ENCODE measurements at places on chromosomes 1 and 21.

GRCh38 chr1:155043301-155043702, 7.8 kb upstream of the ADAM15 start:
- DNase-seq, result no peak

DNA sequence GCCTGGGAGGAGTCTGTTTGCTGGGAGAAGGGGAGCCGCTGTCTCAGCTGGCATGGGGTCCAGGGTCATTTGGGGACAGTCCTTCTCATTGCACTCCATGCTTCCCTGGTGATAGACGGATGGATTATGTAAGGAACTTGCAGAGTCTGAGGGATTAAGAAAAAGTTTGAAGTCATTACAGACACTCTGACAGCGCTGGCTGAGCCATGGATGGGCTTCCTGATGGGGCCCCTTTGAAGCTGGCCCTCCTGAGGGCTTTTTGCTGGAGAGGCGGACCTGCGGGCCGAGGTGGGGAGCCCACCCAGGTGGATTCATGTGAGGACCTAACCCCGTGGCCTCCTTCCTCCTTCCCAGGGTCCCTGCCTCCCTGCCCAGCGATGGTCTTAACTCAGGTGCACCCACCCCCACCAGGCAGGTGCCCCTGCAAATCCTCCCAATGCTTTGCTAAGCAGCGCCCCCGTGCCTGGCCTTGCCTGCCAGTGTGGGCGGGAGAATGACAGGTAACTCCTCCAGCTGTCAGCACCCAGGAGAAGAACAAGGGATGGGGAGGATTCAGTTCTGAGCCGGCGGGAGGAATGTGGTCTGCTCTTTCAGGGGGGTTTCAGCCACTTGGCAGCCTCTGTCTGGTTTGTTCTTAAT, 24.2 kb upstream of the C1orf174 start:
- no peak for DNase-seq

DNA sequence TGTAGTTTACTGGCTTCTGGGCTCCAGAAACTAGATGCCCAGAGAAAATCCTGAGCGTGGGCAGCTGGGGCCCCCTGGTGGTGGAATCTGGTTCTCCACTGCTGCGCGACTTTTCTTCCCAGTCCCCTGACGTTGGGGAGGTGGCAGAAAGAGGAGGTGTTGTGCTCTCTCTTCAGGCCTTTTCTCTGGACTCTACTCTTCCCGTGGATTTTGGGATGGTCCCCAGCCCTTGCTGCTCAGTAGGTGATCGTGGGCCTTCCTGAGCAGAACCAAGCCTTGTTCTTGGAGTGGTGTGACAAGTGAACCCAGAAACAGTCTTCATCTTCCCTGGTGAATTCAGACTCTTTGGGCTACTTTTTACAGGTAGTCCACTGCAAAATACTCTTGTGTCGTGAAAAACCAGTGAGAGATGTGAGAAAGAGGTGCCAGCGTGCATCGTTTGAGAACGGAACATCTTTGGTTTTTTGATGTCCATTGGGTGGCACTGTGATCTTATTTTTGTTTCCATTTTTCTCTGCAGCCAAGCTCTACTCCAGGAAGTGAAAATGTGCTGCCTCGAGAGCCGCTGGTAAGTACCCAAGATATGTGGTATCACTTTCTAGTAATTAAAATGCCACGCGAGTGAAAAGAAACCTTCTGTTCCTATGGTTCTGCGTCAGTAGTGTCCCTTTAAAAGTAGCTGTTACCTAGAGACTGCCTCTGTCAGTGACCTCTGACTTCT, 20.2 kb downstream of the PEX14 start:
- peak; percentile 82 for DNase-seq

- no peak for DNase-seq
These were observed 86.2 kb downstream of the UBR4 start for GRCh38 chr1:19123837-19124236.

DNA sequence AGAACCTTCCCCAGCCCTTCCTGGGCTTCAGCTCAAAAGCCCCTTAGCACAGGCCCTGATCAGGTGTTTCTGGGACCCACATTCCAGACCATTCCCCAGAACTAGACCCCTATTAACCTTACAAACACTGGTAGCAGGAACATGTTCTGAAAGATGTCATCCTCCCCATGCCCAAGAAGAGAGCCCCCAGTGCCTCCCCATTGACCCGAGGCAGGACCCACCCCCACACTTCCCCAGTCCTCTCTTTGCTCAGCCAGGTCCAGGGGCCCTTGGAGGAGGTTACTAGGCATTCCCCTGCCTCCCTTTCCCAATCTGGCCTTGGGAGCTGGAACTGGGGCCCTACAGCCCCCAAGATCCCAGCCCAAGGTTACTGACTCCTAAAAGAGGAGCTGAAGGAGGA, 38.9 kb upstream of the HMGB4 start:
- no peak for DNase-seq

- DNase-seq, result no peak
These were observed 3.8 kb downstream of the RGS13 start for GRCh38 chr1:192639607-192640368.

DNA sequence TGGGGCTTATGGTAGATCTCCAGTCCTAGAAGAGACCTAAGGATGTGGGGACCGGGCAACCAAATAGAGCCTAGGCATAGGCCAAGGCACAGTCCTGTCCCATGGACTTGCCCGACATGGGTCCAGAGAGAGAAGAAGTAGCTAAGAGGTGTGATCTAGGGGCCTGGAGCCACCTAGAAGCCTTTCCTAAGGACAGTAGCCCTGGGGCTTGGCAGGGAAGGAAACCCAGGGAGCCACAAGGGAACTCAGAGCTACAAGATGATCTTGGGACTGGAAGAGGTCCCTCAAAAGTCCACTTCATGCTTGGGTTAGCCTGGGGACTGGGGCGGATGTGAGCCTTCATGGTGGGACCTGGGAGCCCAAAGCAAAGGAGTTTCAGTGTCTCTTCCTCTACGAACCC, 18.8 kb downstream of the IRF2BP2 start:
- no peak for DNase-seq

GRCh38 chr1:63261736-63262458, 60.5 kb upstream of the FOXD3 start:
- no peak for DNase-seq

DNA sequence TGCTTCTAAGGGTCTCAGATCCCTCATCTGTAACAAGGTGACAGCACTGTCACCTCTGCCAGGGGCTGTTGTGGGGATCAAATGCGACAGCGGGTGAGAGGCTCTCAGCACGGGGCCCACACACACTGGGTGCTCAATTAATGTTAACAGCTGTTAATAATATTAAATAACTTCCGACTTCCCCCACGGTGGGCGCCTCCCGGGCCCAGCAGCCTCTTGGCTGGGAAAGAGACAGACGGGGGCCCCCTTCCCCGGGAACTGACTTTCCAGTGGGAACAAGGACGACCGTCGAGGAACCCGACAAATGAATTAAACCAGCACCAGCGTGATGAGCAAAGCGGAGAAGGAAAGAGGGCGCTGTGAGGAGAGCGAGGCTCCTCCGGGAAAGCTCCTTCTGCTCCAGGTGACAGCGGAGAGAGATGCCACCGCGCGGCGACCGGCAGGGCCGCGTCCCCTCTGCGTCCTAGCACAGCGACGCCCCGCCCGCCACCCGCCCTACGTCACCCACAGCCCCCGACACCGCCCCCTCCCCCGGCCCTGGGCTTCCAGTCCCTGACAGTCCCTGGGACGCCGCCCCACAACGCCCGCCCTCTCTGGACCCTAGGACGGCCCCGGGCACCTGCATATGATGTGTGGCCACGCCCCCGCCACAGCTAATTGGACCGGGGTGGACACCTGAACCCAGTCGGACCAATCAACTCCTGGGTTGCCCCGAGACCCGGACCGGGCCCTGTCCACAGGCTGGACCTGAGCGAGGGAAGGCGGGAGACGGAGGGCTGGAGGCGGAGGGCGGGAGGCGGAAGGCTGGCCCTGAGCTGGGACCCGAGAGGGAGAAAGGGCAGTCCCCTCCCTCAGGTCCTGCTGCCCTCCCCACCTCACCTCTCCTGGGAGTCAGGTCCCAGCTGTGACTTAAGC, 38.2 kb downstream of the MATN1 start:
- peak; percentile 71 for DNase-seq

GRCh38 chr1:160200786-160201185, 4.4 kb upstream of the PEA15 start:
- no peak for DNase-seq

DNA sequence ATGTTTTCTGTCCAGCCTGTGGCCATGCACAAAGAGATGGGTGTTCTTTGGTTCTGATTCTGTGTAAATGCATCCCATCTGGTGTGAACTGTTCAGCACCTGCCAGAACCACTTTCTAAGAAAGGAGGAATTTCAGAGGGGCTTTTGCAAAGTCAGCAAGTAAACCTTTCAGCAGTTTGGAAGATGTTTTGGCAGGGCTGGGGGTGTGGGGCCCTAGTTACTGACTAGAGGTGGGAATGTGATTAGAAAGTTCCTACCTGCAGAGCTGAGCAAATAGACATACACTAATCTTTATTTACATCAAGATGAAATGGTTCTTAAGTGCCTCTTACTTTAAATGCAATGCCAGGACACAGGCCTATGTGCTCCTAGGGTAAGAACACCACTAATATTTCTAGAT, 378.1 kb upstream of the USP24 start:
- DNase-seq, result no peak

DNA sequence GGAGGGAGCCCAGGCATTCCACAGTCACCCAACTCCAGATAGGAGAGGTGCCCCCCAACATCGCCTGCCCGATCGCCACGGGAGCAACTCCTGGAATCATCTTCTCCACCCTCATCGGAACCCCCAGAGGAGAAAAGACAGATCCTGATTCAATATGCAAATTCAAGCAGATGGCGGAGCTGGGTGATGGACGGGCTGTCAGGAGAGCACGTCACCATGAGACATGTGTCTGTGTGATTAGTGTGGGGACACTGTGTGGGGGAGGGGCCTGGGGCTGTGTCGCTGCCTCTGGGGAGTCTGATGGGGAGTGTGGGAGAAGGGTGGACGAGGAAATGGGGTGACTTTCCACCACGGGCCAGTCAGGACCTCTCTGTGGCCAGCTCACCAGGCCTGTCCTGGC, 90.2 kb upstream of the CSF3R start:
- no peak for DNase-seq

DNA sequence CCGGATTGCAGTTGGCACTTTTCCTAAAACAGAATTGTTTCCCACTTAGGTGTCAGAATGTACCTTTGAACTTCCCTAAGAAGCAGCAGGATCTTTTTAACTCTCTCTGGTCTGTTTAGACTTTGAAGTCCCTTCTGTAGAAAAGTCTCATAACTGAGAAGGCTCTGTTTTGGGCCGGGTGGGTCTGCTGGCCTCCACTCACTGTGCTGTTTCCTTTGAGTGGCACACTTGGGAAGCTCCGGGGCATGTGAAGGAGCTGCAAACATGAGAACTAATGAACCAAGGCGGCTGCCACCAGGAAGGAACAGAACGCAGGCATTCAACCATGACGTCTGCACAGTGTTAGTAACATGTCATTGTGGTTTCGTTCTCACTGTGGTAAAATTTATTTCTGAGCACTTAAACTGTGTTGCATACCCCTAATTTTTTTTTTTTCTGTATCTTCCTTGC, 19.5 kb upstream of the NCMAP start:
- peak; percentile 25 for DNase-seq

DNA sequence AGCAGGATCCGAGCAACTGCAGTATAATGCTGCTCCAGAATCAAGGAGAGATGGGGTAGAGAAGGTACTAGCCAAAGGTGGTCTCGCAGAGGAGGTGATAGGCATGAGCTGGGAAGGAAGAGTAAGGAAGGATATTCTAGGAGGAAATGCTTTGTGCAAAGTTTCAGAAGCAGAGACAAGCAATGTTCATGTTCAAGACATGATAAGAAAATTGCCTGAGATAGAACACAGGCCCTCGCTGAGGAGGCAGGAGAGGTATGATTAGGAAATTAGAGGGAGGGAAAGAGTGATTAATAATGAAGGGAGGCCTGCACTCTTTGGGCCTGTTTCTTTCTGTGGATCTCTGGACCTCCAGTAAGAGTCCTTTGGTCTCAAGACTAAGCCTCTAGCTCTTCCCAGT, 12.9 kb upstream of the ETV3 start:
- no peak for DNase-seq

DNA sequence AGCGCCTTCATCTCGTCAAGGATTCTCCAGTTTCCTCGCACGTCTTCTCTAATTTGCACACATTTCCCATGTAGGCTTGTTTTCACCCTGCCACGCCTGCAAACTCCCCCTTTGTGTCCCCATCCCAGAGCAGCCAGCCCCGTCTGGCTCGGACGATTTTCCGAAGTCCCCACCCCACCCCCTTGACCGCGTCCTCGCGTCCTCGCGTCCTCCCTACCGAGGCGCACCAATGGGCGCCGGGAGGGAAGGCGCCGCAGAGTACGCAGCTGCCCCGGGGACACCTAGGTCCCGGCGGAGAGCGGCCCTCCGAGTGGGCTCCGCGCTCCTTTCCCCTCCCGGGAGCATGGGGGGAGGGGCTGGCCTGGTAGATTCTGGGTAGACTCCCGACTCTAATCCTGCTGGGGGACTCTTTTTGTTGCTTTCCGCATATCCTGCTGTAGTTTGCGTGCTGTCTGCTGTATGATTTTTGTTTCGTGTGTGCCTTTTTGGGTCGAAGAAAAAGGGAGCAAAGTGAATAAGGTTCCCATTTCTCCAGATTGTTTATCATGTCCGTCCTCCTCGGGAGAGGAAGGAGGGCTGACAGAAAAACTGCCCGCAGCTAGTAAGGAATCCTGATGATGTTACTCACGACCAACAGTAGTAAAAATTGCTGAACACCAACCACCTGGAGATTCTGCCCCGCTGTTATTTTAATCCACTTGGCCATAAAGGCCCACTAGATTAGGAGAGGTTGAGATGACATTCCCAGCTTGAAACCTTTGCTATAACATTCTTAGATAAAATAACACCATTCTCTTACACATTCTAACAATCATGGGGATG, 1.5 kb downstream of the CACHD1 start:
- DNase-seq, result peak; percentile 29

- no peak for DNase-seq
These were observed 28.0 kb upstream of the XPR1 start for GRCh38 chr1:180603850-180604226.

DNA sequence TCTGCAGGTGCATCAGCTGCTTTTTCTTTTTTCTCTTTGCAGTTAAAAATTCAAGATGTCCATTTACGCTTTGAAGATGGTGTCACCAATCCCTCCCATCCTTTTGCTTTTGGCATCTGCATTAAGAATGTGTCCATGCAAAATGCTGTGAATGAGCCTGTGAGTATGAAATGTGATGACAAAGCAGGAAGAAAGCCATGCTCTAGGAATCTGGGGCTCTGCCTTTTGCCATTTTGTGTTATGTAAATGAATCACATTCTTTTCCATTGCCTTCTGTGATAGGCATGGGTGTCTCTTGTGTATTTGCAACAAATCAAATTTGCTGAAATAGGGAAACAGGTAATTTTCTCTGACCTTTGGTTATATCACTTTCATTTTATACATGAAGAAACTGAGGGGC, 19.4 kb downstream of the VPS13D start:
- DNase-seq, result no peak

DNA sequence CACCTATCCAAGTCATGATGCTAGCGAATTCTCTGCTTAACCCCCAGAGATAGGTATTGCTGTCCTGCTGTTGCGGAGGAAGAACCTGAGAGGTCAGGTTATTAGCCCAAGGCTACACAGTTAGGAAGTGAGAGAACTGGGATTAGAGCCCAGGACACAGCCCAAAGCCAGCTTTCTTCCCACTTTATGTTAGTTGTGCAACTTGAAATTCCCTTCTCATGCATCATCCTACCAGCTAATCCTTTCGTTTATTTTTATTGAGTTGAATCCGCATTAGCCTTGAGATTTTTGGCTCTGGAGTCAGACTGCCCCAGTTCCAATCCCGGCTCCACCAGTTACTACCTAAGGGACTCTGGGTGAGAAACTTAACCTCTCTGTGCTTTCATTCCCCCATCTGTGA, 65.4 kb downstream of the PLEKHA6 start:
- peak; percentile 67 for DNase-seq
